SW 1271 (cell line): ENCODE measurements at places on chromosomes 3 and 15.

- no peak for DNase-seq
Observed at GRCh38 chr3:161314836-161315395, 56.4 kb downstream of the SPTSSB start.

DNA sequence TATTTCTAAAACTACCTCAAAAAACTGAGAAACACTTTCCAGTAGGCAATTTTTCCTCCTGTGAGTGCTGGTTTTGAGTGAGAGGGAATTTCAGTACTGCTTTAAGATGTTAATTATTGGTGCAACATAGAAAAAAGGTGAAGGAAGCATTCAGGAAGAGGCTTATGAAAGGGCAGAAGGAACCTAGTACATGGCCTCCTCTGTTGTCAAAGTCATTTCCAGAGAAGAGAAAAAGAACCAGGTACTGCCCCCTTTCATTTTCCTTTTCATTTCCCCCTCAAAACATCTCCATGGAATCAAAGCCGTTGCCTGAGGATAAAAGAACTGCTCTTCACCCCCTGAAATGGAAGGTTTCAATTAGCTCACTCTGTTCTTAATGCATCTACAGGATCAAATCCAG, 19.8 kb downstream of the RARRES1 start:
- no peak for DNase-seq

GRCh38 chr3:127172211-127172610, 20.7 kb upstream of the PRR23E start:
- no peak for DNase-seq

- DNase-seq = no peak
Observed at GRCh38 chr15:81419332-81419943, 45.4 kb upstream of the TMC3 start.

- DNase-seq = no peak
Observed at GRCh38 chr3:110021659-110022058, 684.3 kb upstream of the DPPA4 start.

DNA sequence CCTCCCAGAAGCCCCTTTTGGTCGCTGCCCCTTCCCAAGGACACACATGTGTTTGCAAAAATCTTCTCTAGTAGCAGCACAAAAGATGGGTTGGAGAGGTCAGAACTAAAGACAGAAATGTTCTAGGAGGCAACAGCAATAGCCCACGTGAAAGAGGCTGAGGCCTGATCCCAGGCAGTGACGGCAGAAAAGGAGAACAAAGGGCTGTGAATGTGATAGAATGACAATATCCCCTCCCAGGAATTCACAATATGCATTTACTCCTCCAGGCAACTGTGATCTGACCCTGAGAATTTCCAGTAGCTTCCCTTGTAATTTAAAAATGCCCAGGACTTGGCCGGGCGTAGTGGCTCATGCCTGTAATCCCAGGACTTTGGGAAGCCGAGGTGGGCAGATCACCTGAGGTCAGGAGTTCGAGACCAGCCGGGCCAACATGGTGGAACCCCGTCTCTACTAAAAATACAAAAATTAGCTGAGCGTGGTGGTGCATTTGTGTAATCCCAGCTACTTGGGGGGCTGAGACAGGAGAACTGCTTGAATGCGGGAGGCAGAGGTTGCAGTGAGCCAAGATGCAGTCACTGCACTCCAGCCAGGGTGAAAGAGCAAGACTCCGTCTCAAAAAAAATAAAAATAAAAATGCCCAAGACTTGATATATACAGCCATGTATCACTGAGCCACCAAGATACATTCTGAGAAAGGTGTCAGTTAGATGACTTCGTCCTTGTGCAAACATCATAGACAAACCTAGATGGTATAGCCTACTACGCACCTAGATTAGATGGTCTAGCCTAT, 43.6 kb upstream of the PIAS1 start:
- no peak for DNase-seq

GRCh38 chr3:73706771-73707170, 82.0 kb upstream of the PDZRN3 start:
- DNase-seq = no peak
